ENCODE measurements at places on chromosomes 2 and 18. TPM values are rescaled to one million over a fixed set of nuclear protein-coding genes. Genes with fewer than 3 reads are reported as not detected.

Gene FBXO41
- 1.2 TPM for total RNA-seq

Gene CSRNP3
- not detected for total RNA-seq

Gene CLEC4F
- not detected for total RNA-seq

Gene FAM117B
- 7.0 TPM for total RNA-seq

Gene TSPYL6
- not detected for total RNA-seq

Gene OR6B2
- total RNA-seq, result not detected

Gene INHA
- not detected for total RNA-seq

Gene DLX2
- not detected for total RNA-seq

Gene SGPP2
- not detected for total RNA-seq

Gene SPR
- 26.3 TPM for total RNA-seq

Gene SP140
- total RNA-seq, result not detected

Gene AOX1
- total RNA-seq, result 0.23 TPM

Gene HRH4
- total RNA-seq, result not detected

Gene GALR1
- total RNA-seq, result not detected

Gene STPG4
- total RNA-seq, result 0.53 TPM

Gene MPHOSPH10
- total RNA-seq, result 38.8 TPM

Gene CLIP4
- 21.7 TPM for total RNA-seq

Gene DUSP2
- total RNA-seq, result 0.33 TPM

Gene FBXO48
- total RNA-seq, result 0.83 TPM

Gene CRACDL
- 3.8 TPM for total RNA-seq

Gene ELOA2
- not detected for total RNA-seq

Gene CXCR1
- not detected for total RNA-seq

Gene STAT4
- 0.46 TPM for total RNA-seq

Gene SLC9A4
- total RNA-seq, result 0.07 TPM

Gene SMC6
- total RNA-seq, result 35.4 TPM

Gene SNRNP200
- total RNA-seq, result 117 TPM

Gene CCDC74B
- total RNA-seq, result 1.6 TPM

Gene TUBB6
- 440 TPM for total RNA-seq

Gene UPP2
- total RNA-seq, result not detected

Gene DLX1
- total RNA-seq, result not detected

Gene TNFRSF11A
- 11.1 TPM for total RNA-seq
